ENCODE measurements at places on chromosomes 5 and 9.

DNA sequence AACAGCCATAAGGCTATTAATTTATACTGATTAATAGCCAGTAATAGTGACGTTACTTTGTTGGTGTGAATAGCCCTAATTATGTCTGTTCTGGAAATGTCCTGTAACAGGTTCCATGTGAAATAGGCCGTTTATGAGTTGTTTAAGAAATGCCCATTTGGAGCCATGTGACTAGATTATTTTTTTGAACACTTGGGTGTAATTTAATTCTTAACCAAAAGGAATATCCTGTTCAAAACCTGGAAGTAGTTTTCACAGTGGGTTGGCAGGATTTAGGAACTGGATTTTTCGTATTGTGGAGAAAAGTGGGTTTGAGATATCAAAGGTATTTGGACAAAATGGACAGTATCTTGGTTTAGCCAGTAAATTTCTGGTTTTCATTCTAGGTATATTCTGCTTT lies 1.3 kb downstream of the TENT2 start:
- H3K27me3 ChIP-seq, result no peaks in the 10 kb centered on the region
- H3K4me3 ChIP-seq, result peak overlapping the region; percentile 99
- H3K36me3 ChIP-seq, result peaks cover 38% of the 10 kb centered on the region
- peaks cover 22% of the 10 kb centered on the region for H3K4me1 ChIP-seq
- DNase-seq, result no peak
- peak overlapping the region; percentile 99 for H3K27ac ChIP-seq

- H3K27me3 ChIP-seq, result no peaks in the 10 kb centered on the region
- H3K36me3 ChIP-seq, result no peaks in the 10 kb centered on the region
- peaks cover 14% of the 10 kb centered on the region for H3K4me1 ChIP-seq
- no peak overlapping the region for H3K27ac ChIP-seq
- no peak overlapping the region for H3K4me3 ChIP-seq
Observed at GRCh38 chr5:91534332-91534731, 151.2 kb upstream of the ARRDC3 start.

DNA sequence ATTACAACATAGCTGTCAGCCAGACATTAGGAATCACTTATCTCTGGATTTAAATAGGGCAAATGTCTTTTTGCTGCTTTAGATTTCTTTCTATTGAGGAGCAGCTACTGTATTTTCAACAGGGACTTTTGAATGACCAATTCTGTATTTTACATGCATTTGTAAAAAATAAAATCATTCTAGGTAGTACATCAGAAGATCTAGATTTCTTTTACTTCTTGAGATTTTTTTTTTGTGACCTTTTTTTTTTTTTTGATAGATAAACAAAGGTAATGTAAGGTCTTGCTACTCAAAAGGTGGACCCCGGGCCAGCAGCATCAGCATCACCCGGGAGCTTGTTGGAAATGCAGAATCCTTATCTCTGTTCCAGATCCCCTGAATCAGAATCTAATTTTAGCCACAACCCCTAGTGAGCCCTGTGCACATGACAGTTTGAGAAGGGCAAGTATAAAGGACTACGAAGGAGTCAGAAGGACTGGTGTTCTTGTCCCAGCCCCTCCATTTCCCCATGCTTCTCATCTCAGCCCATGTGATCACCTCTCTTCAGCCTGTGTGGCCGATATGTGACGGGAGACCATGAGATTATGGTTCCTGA lies 37.7 kb upstream of the CKMT2 start:
- H3K27me3 ChIP-seq, result peaks cover 31% of the 10 kb centered on the region
- peaks cover 27% of the 10 kb centered on the region for H3K4me1 ChIP-seq
- DNase-seq, result no peak
- H3K27ac ChIP-seq, result no peak overlapping the region
- no peaks in the 10 kb centered on the region for H3K36me3 ChIP-seq

DNA sequence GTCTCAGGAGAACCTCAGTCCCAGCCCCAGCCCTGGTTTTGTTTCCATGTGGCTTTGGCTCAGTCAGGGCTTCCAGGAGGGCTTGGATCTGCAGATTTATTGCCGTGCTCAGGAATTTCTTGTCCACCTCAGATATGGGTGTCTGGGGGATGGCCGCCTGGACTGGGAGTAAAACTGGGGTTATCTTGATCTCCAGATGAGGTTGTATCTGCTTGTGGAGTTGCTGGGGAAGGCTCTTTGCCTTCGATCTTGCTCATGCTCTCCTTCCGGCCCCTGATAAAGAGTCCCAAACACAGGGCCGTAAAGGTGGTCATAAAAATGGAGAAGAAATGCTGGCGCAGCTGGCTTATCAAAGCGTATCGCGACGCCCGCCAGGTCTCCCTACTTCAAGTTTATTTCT lies 17.8 kb upstream of the PITX1 start:
- no peak overlapping the region for H3K4me3 ChIP-seq
- no peak overlapping the region for H3K27ac ChIP-seq
- no peaks in the 10 kb centered on the region for H3K4me1 ChIP-seq
- H3K36me3 ChIP-seq, result no peaks in the 10 kb centered on the region

DNA sequence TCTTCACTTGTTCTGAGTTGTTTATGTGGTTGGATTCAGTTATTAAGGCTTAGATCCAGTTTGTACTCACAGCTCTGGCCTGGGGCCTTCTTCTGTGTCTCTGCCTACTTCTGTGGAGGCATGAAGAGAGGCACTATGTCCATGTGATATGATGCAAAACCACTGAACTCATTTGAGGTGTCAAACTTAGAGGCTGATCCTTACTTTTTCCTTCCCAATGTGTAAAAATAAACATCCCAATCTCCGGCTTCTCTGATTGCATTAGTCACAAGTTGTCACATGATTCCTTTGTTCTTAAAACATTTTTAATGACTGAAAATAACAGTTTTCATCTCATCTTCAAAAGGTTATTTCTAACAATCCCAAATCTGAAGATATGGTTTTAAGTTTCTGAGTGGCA lies 276.0 kb upstream of the RGMB start:
- no peaks in the 10 kb centered on the region for H3K36me3 ChIP-seq
- no peak overlapping the region for H3K4me3 ChIP-seq
- no peaks in the 10 kb centered on the region for H3K27me3 ChIP-seq
- H3K4me1 ChIP-seq, result no peaks in the 10 kb centered on the region
- H3K27ac ChIP-seq, result no peak overlapping the region

DNA sequence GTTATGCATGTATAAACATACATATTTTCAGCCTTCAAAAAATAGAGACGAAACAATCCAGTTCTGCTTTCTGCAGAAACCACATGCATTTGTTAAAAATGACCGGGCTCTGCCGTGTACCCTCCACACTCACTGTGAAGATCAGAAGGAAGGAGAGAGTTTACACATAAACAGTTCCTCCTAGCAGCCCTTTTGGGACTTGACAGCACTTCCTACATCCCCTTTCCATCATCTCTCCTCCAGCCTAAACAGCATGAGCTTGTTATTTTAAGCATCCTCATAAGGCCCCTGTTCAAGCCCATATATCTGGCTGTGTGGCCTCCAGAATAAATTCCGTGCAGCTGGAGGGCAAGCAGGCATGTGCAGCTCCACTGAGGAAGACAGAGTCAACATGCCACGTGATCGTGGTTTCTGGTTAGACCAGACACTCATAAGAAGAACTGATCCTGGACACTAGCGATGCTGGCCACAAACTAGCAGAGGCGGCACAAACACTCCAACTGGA lies 42.2 kb downstream of the NIPAL4 start:
- no peaks in the 10 kb centered on the region for H3K4me1 ChIP-seq
- DNase-seq, result no peak
- H3K27me3 ChIP-seq, result no peaks in the 10 kb centered on the region

- no peaks in the 10 kb centered on the region for H3K36me3 ChIP-seq
- peaks cover 9% of the 10 kb centered on the region for H3K4me1 ChIP-seq
- H3K27ac ChIP-seq, result no peak overlapping the region
- DNase-seq, result no peak
Observed at GRCh38 chr9:109799792-109800191, 19.8 kb downstream of the PALM2AKAP2 start.

DNA sequence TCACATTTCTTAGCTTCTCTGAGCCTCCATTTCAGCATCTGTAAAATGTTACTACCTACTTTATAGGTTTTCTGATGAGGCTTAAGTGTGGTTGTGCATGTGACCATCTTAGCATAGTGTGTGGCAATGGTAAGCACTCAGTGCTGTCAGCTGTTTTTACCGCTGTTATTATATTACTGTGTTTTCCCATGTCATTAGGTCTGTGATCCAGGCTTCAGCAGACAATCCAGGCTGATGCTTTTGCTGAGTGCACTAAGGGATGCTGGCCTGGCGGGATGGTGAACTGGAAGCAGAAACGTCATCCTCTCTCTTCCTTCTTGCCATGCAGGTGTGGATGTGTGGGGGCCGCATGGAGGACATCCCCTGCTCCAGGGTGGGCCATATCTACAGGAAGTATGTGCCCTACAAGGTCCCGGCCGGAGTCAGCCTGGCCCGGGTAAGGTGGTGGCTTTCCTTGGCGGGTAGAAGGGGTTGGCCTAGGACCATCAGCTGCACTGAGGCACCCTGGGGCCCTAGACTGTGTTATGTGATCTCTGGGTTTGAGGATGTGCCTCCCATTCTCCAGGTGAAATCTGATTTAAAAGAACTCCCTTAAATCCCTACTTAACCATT lies 41.9 kb upstream of the SAP30L start:
- H3K36me3 ChIP-seq, result peaks cover 3% of the 10 kb centered on the region
- peaks cover 14% of the 10 kb centered on the region for H3K4me1 ChIP-seq
- no peak overlapping the region for H3K27ac ChIP-seq
- DNase-seq, result no peak
- H3K27me3 ChIP-seq, result peaks cover 18% of the 10 kb centered on the region

GRCh38 chr9:26033336-26033735 lies 355.1 kb upstream of the TUSC1 start:
- DNase-seq, result no peak
- no peaks in the 10 kb centered on the region for H3K27me3 ChIP-seq
- H3K36me3 ChIP-seq, result no peaks in the 10 kb centered on the region
- no peak overlapping the region for H3K27ac ChIP-seq
- no peak overlapping the region for H3K4me3 ChIP-seq
- no peaks in the 10 kb centered on the region for H3K4me1 ChIP-seq

- H3K4me3 ChIP-seq, result no peak overlapping the region
- H3K36me3 ChIP-seq, result peaks cover 13% of the 10 kb centered on the region
- peaks cover 4% of the 10 kb centered on the region for H3K4me1 ChIP-seq
- DNase-seq, result no peak
- no peaks in the 10 kb centered on the region for H3K27me3 ChIP-seq
Observed at GRCh38 chr9:32395510-32396216, 11.2 kb downstream of the ACO1 start.

- H3K27ac ChIP-seq, result peak overlapping the region; percentile 80
- no peak for DNase-seq
- no peaks in the 10 kb centered on the region for H3K27me3 ChIP-seq
Observed at GRCh38 chr5:14450018-14450524, 131.5 kb upstream of the OTULINL start.

DNA sequence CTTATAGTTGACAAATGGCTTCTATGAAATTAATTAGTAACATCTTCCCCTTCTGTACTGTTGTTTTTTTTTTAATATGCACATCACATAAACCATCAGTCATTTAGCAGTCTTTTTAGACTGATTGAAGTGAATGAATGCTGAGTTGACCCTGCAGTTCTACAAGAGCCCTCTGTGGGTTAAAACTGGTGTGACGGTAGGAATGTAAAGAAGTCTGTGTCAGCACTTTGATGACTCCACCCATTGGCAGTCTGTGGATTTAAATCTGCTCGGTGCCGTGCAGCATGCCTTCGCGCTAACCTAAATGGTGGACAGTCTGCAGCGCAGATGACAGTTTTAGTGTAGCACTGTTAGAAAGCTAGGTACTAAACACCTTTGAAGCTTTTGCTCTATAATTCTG lies 3.1 kb downstream of the GTF3C4 start:
- peaks cover 15% of the 10 kb centered on the region for H3K4me1 ChIP-seq
- peaks cover 22% of the 10 kb centered on the region for H3K36me3 ChIP-seq
- no peak for DNase-seq
- H3K27me3 ChIP-seq, result no peaks in the 10 kb centered on the region
- peak overlapping the region; percentile 79 for H3K4me3 ChIP-seq

DNA sequence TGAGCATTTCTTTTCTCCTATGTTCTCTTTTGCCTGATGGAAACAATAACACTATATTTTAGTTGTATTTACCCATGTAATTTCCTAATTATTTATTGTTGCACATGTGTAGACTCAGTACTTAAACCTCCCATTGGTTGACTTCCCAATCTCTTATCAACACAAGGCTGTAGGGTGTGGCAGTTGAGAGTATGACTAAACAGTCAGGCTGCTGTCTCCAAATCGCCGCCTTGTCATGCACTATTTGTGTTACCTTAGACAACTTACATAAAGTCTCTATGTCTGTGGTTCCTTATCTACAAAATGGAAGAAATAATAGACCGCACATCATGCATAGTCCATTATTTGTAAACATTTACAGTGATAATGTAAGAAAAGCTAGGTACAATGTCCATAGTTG lies 68.9 kb upstream of the EFNA5 start:
- no peaks in the 10 kb centered on the region for H3K27me3 ChIP-seq
- DNase-seq, result no peak
- no peaks in the 10 kb centered on the region for H3K36me3 ChIP-seq
- H3K27ac ChIP-seq, result no peak overlapping the region

DNA sequence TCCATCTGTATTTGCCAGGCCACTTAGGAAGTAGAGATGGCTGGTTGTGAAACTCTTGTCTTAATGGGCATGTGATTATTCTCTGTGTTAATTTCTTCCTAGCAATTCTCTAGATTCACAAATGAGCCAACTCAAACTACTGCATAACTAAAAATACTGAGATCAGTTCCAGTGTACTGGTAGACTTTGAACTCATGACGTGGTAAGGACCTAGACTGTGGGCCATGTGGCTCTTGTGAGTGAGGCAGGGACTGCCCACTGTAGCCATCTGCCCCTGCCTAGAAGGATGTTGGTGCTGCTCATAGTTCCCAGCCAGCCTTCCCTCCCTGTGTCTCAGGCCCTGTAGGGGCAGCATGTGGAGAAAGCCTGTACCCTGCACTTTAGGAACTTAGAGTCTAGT lies 47.4 kb downstream of the CYSTM1 start:
- H3K27ac ChIP-seq, result peak overlapping the region; percentile 44
- H3K4me1 ChIP-seq, result peaks cover 8% of the 10 kb centered on the region
- H3K36me3 ChIP-seq, result no peaks in the 10 kb centered on the region
- no peak for DNase-seq
- no peak overlapping the region for H3K4me3 ChIP-seq

GRCh38 chr9:86072394-86072877 lies 26.9 kb downstream of the GOLM1 start:
- H3K27ac ChIP-seq, result no peak overlapping the region
- no peak overlapping the region for H3K4me3 ChIP-seq
- H3K36me3 ChIP-seq, result peaks cover 20% of the 10 kb centered on the region

DNA sequence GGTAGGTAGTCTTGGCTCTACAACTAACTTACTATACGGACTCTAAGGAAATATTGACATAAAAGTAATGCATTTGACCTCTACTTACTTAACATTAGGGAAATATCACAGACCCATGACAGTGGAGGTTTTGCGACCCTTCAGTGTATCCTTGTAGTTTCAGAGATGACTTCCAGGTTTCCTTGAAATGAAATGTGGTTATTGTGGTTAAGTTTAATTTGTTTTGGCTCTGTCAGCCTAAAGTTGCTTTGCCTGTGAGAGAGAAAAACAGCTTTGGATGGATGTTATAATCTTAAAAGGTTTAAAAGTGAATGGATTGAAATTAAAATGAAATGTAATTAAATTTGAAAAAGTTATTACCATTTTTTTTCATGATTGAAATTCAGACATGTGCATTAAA lies 42.9 kb downstream of the LRRTM2 start:
- H3K4me1 ChIP-seq, result peaks cover 25% of the 10 kb centered on the region
- no peak for DNase-seq
- peaks cover 50% of the 10 kb centered on the region for H3K36me3 ChIP-seq
- H3K27me3 ChIP-seq, result no peaks in the 10 kb centered on the region

- H3K27me3 ChIP-seq, result no peaks in the 10 kb centered on the region
- H3K36me3 ChIP-seq, result no peaks in the 10 kb centered on the region
- H3K4me3 ChIP-seq, result no peak overlapping the region
- DNase-seq, result no peak
Observed at GRCh38 chr5:86806206-86806605, 188.5 kb downstream of the COX7C start.

GRCh38 chr5:4537489-4537888 lies 602.6 kb upstream of the ADAMTS16 start:
- H3K4me1 ChIP-seq, result peaks cover 2% of the 10 kb centered on the region
- H3K27ac ChIP-seq, result no peak overlapping the region
